ENCODE measurements at places on chromosomes 1 and 21. TPM values are rescaled to one million over a fixed set of nuclear protein-coding genes. Genes with fewer than 3 reads are reported as not detected.

The UBE2U gene
- total RNA-seq = not detected

The OR2G6 gene
- total RNA-seq = not detected

The SLC6A9 gene
- total RNA-seq = 17.9 TPM

The RGS8 gene
- not detected for total RNA-seq

The KRTAP11-1 gene
- total RNA-seq = not detected

The FCMR gene
- total RNA-seq = not detected

The TARDBP gene
- total RNA-seq = 161 TPM

The C1orf53 gene
- not detected for total RNA-seq

The MROH9 gene
- total RNA-seq = not detected

The HMGN2 gene
- 173 TPM for total RNA-seq

The LHX8 gene
- total RNA-seq = not detected

The VPS13D gene
- total RNA-seq = 67.8 TPM

DNA sequence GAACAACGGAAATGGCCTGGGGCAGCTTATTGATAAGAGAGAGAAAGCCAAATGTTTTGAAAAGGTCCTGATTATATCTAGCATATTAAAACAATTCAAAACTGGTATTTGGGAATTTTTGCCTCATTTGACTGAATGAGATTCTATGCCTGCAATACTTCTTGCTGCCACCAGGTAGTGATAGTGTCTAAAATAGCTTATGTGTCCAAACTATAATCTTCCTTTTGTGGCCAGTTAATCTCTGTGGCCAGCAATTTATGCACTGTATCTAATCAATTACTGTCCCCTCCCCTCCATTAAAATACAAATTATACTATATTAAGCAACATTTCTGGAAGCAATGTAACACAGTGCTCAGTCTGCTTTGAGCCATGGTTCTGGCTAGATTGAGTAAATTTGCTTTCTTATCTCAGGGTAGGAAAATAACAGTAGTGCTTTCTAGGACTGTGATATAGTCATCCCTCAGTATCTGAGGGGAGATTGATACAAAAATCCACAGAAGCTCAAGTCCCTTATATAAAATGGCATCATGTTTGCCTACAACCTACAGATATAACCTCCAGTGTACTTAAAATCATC, 91.8 kb downstream of the FOXD2 start:
- DNase-seq = no peak

GRCh38 chr1:234154320-234155251, 218.7 kb upstream of the COA6 start:
- peak; percentile 53 for DNase-seq

DNA sequence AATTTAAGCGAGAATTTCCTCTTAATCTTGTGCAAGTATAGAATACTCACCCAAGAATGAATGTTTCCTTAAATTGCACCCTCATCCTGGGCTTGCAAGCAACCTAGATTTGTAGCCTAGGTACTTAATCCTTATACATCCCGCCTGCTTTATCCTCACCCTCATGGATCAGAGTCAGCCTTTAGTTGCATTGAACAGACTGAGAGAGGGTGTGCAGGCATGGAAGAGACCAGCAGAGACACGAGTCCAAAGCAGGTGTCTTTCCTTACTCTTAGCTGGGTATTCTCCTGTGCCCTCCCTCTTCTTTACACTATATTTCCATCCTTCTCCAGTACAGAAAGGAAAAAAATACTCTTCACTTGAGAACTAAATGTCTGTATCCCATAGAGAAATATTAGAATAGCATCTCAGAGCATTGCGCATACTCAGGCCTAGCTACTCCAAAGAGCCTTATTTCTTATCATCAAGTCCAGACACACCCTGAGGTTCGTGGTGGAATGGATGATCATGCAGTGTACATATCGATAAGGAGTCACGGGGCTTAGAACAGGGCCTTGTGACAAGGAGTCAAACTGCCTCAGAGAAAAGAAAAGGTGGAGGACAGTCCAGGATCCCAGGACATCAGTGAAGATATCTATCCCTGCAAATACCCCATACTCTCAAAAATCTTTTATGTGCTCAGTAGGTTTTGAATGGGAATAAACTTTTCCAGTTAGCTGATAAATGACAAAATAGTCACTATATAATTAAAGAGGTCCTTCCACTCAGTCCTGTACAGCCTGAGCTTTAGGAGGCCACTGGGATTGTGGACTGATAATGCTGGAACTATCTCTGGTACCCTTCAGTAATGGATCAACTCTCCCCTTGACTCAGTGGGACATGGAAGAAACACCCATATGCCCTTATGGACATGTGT, 297.9 kb downstream of the GRIK1 start:
- DNase-seq = no peak

GRCh38 chr1:205062319-205062718, 19.3 kb downstream of the CNTN2 start:
- no peak for DNase-seq

DNA sequence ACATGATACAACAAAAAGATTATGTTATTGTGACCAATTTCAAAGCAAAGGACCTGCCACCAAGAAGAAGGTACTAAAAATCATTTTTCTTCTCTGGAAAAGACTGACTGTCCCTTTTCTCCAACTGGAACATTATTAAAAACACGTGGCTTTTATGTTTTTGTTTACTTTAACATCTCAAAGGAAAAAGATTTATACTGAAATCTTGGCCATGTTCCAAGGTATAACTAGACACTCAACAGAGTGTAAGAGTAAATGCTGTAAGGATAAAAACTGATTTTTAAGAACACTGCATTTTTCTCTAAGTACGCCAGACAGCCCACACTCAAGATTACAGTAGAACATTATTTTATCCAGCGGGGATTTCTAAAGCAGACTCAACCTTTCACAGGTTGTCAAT, 62.1 kb downstream of the BRWD1 start:
- no peak for DNase-seq

DNA sequence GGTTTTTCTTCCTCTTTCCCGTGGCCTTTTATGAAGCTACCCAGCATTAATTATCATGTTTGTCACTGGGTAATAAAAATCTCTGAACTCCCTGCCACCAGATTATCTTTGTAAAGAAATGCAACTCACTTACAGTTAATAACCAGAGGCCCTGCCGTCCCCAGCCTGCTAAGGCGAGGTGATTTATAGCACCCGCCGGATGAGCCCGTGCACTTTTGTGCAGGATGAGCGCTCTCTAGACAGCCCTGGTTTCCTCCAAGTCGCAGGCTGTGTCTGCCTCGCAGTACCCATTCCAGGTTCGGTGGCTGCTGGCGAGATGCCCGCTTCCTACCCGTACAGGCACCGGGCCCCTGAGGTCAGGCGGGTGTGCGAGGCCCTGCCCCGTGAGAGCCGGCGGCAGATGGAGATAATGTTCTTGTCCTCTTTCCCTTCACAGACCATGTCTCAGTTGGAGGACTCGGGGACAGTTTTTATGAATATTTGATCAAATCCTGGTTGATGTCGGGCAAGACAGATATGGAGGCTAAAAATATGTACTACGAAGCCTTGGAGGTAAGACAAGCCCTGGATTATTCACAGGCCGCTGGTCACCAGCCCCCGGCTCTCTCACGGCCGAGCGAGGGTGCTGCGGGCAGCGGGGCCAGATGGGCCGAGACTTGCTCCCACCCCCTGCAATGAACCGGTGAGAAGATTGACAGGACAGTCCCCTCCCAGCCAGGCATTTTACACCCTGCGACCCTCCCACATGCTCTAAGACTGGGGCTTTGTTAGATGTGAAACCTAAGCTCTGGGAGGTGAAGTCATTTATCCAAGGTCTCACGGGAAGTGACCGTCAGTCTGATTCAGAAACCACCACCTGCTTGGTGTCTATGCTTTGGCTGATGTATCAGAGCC, 28.5 kb upstream of the SELENON start:
- DNase-seq = no peak

GRCh38 chr1:31482482-31483011, 69.5 kb downstream of the SERINC2 start:
- DNase-seq = no peak

- DNase-seq = no peak
Measured at GRCh38 chr1:115958866-115959265, 17.4 kb upstream of the SLC22A15 start.

GRCh38 chr1:231036416-231036815, 3.6 kb downstream of the FAM89A start:
- DNase-seq = no peak

- no peak for DNase-seq
Measured at GRCh38 chr1:36951292-36951750, 83.0 kb downstream of the GRIK3 start.

- no peak for DNase-seq
Measured at GRCh38 chr1:151142411-151143056, 3.9 kb downstream of the SEMA6C start.

DNA sequence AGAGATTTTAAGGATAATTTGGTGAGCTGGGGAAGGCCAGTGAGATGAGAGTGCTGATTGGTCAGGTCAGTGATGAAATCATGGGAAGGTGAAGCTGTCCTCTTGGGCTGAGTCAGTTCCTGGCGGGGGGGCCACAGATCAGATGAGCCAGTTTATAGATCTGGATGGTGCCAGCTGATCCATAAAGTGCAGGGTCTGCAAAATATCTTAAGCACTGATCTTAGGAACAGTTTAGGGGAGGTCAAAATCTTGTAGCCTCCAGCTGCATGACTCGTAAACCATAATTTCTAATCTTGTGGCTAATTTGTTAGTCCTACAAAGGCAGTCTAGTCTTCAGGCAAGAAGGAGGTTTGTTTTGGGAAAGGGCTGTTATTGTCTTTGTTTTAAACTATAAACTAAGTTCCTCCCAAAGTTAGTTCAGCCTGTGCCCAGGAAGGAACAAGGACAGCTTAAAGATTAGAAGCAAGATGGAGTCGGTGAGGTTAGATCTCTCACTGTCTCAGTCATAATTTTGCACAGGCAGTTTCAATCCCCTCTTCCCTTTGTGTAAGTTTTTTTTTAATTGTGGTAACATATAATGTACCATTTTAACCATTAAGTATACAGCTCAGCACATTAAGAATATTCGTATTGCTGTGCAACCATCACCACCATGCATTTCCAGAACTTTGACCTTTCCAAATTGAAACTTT, 39.4 kb downstream of the PTAFR start:
- no peak for DNase-seq

DNA sequence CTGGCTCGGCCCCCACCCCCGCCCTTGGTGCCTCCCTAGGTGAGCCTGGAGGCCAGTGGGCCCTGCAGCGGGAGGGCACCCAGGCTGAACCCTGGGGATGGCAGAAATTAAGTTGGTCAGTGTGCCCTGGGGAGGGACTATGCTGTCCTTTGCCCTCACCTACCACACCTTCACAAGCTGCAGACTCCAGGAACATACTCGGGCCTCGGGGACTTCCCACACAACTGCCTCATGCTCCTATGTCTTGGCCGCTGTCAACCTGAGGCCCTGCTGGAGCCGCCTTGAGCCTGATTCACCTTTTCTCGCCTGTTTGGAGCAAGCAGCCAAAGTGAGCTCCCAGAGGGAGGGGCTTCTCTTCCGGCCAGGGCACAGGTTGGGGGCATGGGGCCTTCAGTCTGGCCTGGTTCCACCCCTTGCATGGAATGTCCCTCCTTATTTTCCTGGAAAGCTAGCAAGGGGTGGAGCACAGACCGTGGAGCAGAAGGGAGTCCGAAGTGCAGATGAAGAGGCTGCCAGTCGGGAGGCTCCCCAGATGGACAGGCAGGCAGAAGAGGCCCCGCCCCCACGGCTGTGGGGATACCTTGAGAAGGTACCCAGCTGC, 24.7 kb downstream of the KNCN start:
- DNase-seq = no peak

- DNase-seq = no peak
Measured at GRCh38 chr1:92342401-92342800, 43.5 kb downstream of the RPAP2 start.

- DNase-seq = no peak
Measured at GRCh38 chr1:172885971-172886370, 164.8 kb downstream of the TNFSF18 start.

- DNase-seq = no peak
Measured at GRCh38 chr1:199898654-199899053, 128.9 kb upstream of the NR5A2 start.

GRCh38 chr1:28833381-28833780, 21.4 kb downstream of the OPRD1 start:
- DNase-seq = no peak

GRCh38 chr21:45293726-45294401, 6.2 kb upstream of the POFUT2 start:
- DNase-seq = no peak

- no peak for DNase-seq
Measured at GRCh38 chr1:66446261-66447001, 87.5 kb upstream of the SGIP1 start.

DNA sequence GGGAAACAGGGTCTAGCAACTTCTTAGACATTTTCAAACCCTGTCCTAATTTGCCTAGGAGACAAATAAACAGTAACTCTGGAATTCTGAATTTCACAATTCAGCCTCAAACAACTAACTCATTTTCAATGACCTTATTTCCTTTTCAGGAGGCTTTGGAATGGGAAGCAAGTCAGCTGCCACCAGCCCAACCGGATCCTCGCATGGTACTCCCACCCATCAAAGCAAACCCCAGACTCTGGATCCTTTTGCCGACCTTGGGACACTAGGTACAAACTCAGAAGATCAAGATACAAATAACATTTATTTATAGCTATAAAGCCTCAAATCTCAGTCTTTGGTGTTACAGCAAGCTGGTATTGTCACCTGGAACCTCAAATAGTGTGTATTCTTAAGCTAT, 18.9 kb upstream of the LEPR start:
- no peak for DNase-seq

GRCh38 chr1:44345187-44345775, 9.8 kb downstream of the ERI3 start:
- no peak for DNase-seq

- no peak for DNase-seq
Measured at GRCh38 chr1:164755690-164756089, 196.7 kb downstream of the PBX1 start.

GRCh38 chr1:175826705-175827104, 83.3 kb upstream of the TNR start:
- DNase-seq = no peak

DNA sequence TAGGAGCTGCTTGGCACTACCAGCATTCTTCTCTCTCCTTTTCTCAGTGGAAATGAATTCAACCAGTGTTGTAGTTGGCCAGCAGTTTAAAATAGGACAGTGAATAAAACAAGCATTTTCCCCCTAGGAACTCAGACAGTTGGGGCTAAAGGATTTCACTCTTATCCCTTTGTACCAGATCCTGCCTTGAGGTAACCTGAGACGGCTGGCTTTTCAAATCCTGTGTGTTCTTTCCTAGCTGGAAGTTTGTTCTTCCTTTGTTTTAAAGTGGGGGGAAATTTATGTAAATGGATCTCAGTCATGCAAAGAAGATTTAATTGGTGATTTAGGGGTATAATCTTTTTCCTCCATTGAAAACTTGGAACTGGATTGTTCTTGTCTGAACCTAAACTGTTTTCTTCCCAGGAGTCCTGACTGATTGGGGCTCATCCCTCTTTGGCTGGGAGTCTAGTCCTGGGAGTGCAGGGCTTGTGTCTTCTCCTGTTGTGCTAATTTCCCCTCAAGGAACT, 23.3 kb downstream of the ZP4 start:
- DNase-seq = no peak

DNA sequence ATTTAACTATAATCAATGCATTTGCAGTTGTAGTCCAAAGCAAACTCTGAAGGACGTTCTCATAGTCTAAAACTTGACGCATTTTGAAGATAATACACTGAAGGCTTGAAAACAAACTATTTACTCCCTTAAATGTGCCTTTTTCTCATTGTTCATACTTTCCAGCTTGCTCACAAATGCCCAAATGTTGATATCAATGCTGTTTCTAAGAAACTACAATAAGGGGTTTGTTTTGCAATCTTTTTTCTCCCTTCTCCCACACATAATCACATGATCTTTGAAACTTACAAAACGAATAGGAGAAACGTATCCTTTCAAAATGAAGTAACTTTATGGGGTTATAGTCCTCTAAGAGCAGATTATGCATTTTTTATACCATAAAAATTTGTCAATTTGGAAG, 508.7 kb downstream of the DPYD start:
- no peak for DNase-seq

- DNase-seq = no peak
Measured at GRCh38 chr1:114033216-114033706, 54.0 kb downstream of the OLFML3 start.
